ENCODE measurements at places on chromosomes 16 and 17.

DNA sequence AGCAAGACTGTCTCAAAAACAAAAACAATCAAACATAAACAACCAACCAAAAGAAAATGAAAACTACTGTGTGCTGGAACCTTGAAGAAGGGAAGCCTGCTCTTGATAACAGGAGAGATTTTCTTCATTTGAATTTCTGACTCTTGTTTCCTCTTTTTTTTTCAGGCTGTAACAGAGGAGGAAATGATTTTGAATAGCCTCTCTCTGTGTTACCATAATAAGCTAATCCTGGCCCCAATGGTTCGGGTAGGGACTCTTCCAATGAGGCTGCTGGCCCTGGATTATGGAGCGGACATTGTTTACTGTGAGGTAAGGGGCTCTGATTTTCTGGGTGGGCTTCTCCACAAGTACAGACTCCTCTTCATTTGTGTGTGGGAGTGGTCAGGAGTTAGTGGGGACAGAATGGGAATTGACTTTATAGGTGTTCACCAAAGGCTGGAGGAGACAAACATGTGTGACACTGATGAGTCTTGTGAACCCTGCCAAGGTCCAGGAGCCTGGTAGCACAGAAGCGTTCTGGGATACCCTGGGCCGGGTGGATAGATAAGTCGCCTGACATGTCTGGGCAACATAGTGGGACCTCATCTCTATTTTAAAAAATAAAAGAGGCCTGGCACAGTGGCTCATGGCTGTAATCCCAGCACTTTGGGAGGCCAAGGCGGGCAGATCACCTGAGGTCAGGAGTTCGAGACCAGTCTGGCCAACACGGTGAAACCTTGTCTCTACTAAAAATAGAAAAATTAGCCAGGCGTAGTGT lies 14.9 kb downstream of the DUS2 start:
- no peak for DNase-seq

GRCh38 chr17:34926661-34927060 lies 34.6 kb downstream of the CCT6B start:
- DNase-seq: no peak

GRCh38 chr17:48790607-48791127 lies 26.4 kb downstream of the TTLL6 start:
- DNase-seq: no peak

- DNase-seq: no peak
Measured at GRCh38 chr17:72273289-72274056, 152.7 kb downstream of the SOX9 start.

DNA sequence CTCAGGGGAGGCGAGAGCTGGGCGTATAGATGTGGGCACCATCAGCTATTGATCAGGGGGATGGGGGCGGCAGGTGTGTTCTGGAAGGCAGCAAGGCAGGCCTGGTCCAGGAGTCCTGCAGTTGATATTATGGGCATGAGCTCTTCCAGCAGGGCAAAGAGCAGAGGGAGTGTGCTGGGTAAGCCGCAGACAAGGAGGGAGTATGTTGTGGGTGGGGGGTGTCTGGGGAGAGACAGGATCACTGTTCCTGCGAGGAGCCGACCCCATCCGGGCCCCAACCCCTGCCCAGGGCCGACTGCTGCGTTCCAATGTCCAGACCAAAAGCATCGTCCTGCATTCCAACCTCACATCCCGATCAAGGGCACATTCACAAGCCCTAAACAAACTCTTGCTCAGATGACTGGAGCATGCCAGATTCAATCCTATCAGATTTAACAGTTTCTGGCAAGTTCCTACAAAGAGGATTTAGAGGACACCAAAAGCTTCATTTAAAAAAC lies 9.2 kb downstream of the MXRA7 start:
- DNase-seq: no peak

- no peak for DNase-seq
Measured at GRCh38 chr17:29615492-29616299, 7.0 kb downstream of the CORO6 start.

DNA sequence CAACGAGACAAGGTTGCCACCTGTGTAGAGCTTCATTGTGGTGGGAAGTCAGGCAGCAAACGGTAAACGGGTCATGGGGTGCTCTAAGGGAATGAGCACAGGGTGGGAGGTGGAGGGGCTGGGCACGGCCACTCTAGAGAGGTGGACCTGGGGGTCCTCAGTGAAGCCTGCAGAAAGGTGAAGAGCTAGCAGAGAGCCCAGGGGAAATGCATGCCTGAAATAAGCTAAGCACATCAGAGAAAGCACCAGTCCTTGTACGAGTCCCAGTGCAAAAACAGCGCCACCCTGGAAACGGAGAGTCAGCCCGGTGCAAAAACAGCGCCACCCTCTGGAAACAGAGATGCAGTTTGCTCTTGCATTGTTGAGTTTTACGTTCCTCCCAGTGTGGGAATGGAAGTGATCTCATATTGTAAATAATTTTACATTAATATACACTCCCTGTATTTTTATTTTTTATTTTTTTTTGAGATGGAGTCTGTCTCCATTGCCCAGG lies 65.0 kb downstream of the TBC1D16 start:
- DNase-seq: no peak

GRCh38 chr16:84179612-84180320 lies 7.1 kb downstream of the TAF1C start:
- no peak for DNase-seq
